ENCODE measurements at places on chromosomes 6 and 20.

DNA sequence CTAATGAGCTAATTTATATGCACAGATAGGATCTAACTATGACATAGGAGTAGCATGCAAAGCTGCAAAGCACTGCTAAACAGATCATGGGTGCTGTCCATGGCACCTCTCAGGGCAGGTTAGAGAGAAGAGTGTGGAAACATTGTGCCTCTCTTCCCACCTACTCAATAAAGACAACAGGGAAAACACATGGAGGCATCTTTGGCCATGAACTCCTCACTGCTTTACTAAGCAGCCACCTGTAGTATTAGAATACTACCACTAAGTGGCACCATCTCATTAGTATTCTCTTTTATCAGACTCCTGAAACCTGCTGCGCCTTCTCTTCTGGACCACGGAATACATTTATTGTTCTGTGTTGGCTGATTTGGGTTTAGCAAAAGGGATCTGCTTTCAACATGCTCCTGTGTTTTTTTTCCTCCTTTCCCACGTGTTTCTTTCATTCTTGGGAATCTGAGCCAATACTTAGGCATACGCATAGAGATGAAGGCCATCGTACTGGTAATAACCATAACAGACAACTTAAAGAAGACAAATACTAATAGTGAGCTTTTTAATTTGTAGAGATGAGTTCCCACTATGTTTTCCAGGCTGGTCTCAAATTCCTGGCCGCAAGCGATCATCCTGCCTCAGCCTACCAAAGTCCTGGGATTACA, 9.4 kb upstream of the HDDC2 start:
- DNase-seq = no peak

DNA sequence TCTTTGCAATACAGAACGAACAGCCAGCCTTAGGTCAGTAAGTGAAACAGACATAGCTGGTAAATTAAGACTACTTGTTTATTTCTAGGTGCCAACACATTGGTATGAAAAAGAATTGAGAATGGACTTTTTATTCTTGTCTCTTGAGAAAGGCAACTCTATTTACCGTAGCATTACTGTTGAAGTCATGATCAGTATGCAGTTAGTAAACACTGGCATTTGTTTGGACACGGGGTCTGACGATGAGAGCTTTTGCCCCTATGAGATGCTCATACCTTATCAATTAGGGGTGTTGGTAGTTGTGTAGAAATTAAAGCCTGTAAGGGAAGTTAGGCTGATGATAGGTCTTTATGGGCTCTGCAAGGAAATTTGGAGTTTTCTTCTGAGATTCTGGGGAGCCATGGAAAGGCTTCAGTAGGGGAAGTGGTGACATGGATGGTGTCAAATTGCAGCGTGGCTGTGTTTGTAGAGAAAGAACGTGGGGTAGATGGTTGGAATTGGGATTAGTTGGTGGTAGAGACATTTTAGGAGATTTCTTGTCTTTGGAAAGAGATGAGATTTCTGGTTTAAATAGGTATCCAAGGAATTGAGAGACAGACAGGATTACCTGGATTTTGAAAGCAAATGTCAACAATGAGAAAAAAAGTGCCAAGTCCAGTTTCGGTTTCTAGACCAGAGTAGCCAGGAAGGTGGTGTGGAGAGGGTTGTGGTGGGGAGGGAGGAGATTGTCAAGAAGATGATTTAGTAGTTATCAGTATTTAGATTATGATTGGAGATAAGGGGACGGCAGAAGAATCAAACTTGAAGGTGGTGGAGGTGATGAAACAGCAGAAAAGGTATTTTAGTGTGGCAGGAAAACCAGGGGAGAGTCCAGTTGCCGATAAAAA, 116.6 kb downstream of the JARID2 start:
- no peak for DNase-seq

GRCh38 chr6:131733376-131734016, 22.7 kb upstream of the CTAGE9 start:
- DNase-seq = no peak

GRCh38 chr20:51299413-51299812, 243.1 kb downstream of the NFATC2 start:
- no peak for DNase-seq

- DNase-seq = no peak
Observed at GRCh38 chr6:140209775-140210174, 835.3 kb upstream of the CITED2 start.

DNA sequence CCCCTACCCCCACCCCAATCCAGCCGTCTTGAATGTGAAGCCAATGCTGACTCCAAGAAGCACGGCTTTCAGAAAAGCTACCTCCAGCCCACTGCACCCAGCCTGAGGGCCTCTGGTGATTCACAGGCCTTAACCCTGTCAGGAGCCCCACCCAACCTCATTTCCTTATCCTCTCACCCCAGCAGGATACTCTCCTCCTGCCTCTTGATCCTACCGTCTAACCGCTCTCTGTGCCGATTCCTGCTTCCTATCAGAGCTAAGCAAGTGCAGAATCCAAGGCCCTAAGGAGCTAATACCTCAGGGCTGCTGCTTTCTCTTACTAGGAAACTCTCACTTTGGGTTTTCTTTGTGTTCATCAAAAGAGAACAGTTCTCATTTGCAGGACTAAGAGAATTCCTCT, 47.2 kb downstream of the TRERF1 start:
- no peak for DNase-seq

DNA sequence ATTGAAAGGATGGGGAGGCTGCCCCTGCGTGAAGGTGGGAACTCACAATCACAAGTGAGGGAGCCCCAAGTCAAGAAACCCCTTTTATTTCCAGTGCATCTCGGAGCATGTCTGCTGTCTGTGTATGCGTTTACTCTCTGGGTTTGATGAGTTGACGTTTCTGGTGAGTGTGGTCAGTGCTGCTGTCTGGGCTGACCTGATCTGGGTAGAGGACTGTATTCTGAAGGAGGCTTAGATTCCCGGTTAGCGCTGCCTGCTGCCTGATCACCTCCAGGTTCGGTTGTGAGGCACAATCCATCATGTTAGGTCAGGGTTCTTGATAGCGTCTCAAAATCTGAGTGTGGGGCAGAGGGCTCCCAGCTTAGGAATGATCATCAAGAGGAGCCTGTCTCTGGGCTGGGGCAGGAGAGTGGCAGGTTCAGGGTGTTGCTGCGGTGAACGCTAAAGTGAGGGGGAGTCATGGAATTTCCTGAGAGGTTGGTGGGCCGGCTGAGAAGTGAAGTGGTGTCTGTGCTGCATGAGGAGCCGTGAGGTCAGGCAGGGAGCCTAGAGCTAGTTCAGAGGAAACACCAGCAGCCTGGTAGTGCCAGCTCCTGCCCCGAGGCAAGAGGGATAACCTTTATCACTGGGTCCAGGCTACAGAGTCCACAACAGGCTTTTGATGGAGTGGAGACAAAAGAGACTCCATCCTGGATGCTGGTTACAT, 225.3 kb upstream of the CST7 start:
- no peak for DNase-seq
